NCI-H524 (cell line): ENCODE measurements at places on chromosomes 4 and X.

DNA sequence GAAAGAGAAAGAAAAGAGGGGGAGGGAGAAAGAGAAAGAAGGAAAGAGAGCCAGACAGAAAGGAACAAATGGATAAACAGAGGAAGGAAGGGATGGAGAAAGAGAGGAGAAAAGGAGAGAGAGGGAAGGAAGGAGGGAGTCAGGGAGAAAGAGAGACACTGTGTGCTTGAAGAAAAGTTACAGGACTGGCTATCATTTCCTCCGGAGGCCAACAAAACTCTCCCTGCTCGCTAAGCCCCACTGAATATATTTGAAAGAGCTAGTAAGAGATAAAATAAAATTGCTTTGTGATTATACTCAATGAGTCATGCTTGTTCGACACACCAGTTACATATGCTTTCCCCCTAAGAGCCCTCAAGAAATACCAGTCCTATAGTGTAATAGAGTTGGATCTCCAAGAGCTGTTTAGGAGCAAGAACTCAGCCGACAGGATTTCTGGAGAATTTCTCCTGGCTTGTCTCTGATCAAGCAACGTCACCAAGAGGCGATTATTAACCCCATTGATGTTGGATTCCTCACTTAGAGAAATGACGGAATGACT is 102.2 kb downstream of the MXRA5 start:
- DNase-seq: no peak

- DNase-seq: no peak
These were observed 96.3 kb upstream of the MSX1 start for GRCh38 chr4:4762909-4763821.

DNA sequence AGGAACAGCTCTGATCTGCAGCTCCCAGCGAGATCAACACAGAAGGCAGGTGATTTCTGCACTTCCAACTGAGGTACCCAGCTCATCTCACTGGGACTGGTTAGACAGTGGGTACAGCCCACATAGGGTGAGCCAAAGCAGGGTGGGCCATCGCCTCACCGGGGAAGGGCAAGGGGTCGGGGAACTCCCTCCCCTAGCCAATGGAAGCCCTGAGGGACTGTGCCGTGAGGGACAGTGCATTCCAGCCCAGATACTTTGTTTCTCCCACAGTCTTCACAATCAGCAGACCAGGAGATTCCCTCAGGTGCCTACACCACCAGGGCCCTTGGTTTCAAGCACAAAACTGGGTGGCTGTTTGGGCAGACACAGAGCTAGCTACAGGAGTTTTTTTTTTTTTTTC is 555.9 kb downstream of the BCOR start:
- no peak for DNase-seq

- DNase-seq: no peak
These were observed 62.4 kb downstream of the MAOA start for GRCh38 chrX:43718546-43718945.

GRCh38 chr4:153152501-153153338 is 51.5 kb upstream of the TRIM2 start:
- DNase-seq: peak; percentile 71

DNA sequence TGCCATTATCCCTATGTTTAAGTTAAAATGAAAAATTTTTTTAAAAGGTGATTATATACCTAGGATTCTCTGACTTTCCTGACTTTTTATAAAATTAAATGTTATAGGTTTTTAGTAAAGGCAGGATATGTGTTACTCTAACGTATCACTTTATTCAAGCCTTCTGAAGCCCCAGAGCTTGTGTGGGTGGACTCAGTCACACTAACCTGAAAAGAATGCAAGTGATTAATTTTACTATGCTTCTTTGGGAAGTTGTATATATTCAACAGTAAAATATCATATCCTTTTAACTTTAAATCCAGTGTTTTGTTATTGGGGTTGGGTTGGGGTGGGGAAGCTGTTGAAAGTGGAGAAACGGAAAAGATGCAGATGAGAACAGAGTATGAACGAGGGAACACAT is 22.8 kb downstream of the PDLIM3 start:
- no peak for DNase-seq

DNA sequence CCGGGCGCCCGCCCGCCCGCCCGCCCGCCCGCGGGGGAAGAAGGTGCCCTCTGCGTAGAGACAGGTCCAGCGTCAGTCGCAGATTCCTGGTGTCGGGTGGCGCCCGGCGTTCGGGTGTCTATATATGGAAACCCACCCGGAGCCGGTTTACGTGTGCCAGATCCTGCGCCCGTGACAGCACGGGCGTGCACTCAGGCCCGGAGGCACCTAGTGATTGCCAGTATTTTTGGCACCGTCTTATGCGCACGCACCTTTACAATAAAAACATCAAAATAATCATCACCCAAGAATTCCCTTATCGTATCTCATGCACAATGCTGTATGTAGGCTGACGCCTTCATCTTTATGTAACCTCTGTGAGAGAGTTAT is 519 bp downstream of the SLC25A4 start:
- peak; percentile 15 for DNase-seq

- DNase-seq: no peak
These were observed 347.7 kb downstream of the HS3ST1 start for GRCh38 chr4:11081006-11081405.

DNA sequence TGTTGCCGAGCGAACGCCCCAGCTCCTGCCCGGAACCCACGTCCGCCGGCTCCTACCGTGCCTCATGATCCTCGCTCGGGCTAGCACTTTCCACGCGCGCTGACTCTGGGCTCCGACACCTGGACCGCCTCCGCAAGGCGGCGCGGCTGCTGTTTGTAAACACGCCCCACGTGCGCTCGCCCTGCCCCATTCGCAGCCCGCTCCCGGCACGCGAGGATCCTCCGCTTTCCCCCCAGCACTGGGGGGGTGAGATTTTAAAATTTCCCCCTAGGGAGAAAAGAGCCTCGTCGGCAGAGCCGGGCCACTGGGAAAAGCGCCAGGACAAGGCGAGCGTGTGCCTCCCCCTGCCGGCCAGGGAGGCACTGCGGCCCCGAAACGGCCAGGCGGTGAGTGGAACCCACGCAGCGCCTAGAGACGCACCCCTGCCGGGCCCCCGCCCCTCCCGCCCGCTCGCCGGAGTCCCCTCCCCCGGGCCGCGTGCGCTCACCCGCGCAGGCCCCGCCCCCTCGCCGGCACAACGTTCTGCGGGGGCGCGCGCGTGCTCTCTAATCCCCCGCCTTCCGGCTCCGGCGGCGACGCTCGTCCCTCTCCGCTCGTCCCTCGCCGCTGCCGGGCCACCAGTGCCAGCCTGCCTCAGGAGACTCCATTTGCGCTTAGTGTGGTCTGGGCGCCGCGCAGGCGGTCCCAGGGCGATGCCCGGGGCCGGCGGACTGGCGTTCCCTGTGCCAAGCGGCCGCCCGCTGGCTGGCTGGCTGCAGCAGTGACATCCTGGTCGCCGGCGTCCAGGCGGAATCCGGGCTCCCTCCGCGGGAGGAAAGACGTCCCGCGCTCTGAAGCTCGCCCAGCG is at the start of gene TIGD2:
TSS of gene TIGD2 (plus strand) at position 548 of the 847 bp plus-strand sequence. CDS start 1,442 bp downstream, outside the sequence.
- peak; percentile 75 for DNase-seq

GRCh38 chr4:86141161-86141560 is 218.7 kb downstream of the MAPK10 start:
- no peak for DNase-seq

DNA sequence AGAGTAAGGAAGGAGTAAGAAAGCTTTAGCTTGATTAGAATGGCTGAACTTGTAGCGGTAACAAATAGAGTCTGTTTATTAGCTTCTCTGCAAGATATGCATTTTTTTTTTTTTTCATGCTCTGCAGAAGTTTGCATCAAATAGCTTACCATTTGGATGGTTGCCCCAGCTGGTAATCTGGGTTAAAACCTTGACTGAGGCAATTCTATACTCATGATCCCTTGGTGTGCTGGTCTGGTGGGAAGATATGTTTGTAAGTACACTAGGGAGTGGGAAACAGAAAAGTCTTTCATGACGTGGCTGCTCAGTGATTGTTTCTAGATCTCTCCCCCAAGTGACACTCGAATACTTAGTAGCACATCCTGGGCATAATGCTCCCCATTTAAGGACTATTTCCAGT is 32.1 kb downstream of the SEPTIN11 start:
- DNase-seq: no peak

GRCh38 chrX:150036181-150036580 is 97.9 kb upstream of the EOLA2 start:
- no peak for DNase-seq

DNA sequence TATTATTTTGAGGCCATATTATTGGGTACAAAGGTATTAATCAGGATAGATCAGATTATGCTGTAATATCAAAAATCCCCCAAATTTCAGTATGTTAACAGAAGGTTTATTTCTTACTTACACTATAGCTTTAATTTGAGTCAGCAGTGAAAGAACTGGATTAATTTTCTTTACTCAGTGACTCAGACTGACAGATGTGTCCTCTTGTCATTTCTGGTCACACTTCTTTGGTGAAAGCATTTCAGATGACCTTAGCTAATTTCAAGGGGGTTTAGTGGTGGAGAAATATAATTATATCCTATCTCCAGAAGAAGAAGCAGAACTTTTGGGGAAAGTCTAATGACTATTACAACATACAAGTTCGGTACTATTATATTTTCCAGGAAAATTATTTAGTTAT is 12.4 kb downstream of the DDIT4L start:
- no peak for DNase-seq

- no peak for DNase-seq
These were observed 381.7 kb downstream of the GPAT3 start for GRCh38 chr4:83917572-83917971.

DNA sequence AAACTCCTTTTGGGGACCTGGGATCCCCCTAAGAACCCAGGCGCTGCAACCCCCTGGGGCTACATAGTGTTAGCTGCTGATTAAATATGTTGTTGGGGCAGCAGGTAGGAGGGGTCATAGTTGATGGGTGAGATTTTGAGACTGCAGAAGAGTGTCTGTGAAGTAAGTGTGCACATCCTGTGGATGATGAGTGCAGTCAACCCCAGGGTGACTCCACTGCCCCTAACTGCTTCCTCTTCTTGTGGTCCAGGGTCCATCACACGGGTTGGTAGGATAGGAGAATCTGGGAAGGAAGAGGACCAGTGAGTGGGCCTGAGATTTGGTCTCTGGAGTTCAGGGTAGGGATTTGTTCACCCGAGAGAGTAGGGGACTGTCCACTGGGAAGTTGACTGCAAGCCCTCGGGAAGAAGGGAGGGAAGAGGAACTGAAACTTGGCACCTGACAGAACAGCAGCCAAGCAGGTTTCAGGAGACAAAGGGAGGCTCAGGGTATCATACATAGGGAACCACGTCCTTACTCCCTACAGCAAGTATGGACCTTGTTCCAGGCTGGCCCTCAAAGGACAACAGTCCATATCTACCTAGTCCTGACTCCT is 8.5 kb downstream of the DLG3 start:
- no peak for DNase-seq

DNA sequence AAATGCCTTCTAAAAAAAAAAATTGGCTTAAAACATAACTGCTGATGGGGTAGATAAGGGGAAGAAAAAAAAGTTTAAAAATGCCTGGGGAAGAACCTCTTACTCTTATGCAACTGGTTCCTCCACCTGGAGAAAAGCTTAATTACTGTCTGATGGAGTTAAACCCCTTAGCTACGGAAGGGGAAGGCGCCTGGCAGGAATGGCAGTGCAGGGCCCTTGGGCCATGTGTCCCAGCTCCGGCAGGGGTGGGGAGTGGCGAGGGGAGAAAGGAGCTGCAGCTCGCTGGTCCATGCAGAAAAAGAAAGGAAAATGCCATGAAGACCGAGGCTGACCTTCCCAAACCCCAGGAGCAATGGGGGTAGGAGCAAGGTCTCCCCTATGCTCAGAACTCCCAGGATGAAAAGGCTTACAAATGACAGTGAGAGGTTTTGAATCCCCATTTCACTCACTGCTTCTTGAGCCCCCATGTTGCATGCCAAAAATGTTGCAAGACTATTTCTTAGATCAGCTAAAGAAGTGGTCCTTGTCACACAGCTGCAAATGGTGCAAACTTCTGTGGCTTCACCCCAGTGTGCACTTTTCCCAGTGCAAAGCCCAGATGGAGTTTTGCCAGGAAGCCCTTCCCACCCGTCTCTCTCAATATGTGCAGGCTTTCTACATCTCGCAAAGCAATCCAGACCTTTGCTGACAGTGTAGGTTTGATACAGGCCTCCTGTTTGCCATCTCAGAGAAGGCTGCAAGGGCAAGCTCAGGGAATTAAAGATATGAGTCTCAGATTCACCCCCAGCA is 204.8 kb upstream of the CT83 start:
- no peak for DNase-seq

DNA sequence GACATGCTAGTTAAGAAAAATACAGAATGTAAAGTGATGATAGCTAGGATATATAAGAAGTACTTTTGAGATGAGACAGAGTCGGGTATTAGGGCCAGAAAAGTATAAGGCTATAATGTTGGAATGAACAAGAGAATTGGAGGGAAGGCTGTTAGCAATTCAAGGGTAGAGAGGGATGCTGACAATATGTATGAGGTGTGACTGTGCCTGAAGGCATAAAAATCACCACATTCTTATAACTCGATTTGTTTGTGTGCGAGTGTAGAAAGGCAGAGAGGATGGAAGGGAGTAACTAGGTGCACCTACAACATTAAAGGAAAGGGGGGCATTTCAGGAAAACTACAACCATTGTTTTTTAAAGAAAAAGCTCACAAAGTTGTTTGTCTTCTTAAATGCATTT is 86.0 kb downstream of the FAT4 start:
- DNase-seq: no peak

- no peak for DNase-seq
These were observed 42.6 kb downstream of the GABRG1 start for GRCh38 chr4:46081248-46081647.
